ENCODE measurements at places on chromosomes 16 and 17. TPM values are rescaled to one million over a fixed set of nuclear protein-coding genes. Genes with fewer than 3 reads are reported as not detected.

DNA sequence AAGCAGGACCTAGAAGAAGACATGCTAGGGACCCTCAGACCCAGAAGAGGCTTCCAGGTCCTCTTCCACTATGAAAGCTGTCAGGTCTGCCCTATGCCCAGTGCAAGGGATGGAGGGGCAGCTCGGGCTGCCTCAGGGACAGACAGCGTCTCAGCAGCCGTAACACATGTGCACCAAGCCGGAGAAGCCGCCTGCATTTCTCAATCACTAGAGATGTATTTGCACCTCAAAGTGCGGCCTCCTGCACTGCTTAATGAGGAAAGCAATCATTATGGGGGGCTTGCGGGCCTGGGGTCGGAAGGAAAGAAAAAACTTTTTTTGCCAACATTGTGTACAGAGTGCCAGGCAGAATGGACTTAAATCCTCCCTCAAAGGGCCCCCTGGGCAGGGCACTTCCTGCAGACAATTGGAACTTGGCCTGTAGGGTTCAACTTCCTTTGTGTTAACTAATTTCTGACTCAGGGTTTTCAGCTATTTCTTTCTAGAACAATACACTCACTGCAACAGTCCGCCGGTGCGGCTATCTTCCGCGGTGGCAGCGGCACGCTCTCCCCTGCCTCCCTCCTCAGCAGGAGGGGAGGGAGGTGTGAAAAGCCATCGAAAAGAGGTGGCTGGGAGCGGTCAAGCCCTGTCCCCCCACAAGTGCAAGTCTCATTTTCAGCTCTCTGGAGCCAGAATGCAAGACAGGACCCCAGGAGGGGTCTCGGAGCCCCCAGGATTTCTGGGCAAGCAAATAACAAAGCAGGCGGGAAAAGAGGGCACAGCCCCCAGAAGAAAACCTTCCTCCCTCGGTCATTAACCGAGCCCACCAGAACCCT lies 101.2 kb downstream of the ZNF423 start:
- DNase-seq: peak; percentile 16

DNA sequence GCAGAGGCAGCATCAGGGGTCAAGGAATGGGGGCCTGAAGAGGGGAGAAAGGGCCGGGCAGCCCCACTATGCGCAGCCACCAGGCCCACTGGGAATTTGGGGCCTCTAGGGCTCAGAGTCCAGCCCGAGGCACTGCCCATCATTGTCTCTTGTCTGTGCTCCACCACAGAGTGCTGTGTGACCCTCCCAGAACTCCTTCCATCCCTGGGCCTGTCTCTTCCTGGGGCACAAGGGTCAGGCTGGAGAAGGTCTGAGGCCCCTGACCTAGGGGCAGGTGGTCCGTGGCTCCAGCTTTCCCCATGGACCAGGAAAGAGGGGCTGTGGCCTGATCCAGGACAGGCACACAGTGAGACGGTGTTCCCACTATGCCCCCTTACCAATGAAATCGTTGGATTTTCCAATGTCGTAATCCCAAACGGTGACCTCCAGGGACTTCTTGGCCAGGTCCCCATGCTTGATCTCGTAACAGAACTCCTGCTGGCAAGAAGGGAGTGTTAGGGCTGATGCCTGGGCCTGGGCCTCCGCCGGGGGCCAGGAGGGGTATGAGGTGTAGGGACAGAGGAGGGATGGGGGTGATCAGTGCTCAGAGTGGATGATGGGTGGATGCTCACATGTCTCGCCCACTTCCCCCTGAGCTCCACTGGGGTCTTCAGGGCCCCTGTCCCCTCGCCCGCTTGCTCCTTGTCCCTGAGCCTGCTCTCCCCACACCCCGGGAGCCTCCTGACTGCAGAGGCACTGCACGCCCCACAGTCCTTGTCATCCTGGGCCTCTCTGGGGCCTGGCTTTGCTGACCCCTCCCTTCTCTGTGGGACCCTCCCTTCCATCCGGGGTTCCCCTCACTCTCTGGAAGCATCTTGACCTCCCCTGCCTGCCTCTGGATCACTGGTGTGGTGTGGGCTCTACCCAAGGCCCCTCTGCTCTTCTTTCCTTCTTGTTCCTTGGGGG lies 10.7 kb downstream of the SCGB1C2 start:
- DNase-seq: no peak

DNA sequence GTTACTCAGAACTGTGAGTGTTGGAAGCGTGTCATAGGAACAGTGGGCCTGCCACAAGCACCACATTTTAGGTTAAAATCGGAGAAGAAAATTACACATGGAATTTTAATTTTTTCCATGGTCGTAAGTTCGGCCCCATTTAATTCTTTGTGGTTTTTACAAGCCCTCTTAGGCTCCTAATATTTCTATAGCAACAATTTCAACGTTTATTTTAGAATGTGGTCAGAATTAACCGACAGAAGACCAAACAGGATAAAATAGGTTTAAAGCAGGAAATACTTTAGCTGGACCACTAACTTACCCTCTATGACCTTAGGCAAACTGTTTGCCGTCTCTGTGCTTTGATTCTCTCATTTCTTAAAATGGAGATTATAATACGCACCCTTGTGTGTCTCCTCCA lies 69.9 kb downstream of the FTO start:
- DNase-seq: no peak

DNA sequence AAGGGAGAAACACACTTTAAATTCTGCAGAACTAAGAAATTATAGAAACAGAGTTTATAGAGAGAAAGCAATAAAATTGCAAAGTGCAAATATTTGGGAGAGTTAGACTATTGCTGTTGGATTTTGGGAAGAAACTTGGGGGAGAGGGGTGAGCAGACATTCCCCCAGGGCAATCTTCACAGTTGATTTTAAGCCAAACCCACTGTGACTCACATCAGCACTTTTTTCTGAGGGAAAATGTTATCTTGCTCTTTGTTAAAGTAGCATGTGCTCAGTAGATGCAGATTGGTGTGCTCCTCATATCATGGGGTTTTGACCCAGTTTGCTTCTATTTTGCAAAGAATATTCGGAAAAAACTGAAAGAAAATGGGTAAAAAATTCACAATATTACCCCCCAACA lies 367.6 kb downstream of the CDH11 start:
- DNase-seq: no peak

DNA sequence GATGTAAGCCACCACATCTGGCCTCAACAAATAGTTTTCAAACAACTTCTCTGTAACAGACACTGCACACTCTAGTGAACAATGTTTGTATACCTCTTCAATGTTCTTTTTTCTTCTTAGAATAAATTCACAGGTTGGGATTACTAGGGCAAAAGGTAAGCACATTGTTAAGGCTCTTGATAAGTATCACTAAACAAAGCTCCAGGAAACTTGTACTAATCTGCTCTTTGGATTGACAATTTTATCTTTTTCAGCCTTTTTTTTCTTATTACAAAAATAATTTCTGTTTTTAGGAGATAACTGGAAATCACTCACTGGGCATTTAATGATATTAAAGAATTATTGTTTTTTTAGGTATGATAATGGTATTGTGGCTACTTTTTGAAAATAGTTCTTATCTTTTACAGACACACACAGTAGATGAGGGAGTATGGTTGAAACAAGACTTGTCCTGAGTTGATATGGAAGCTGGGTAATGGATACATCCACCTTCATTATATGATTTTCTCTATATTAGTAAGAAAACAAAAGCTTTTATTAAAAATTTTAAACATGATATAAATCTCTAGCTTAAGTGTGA lies 7.7 kb upstream of the MPRIP start:
- no peak for DNase-seq

- DNase-seq: no peak
Measured at GRCh38 chr17:36864827-36865430, 72.3 kb upstream of the LHX1 start.

GRCh38 chr17:57939797-57940196 lies 15.4 kb downstream of the CUEDC1 start:
- no peak for DNase-seq

DNA sequence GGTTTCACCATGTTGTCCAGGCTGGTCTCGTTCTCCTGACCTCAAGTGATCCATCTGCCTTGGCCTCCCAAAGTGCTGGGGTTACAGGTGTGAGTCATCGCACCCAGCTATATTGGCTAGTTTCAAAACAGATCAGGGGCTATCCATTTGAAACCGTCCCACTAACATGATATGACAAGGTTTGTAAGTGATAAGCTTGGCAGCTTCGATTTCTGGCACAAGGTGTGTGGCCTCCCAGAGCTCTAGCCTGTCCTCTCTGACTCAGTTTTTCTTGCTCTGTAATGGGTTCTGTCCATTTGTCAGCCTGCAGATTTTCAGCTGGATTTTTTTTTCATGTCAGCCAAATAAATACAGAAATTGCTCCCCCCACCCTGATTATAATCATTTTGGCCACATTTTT lies 31.8 kb upstream of the TENT4B start:
- no peak for DNase-seq

GRCh38 chr17:76271669-76272540 lies 6.8 kb downstream of the UBALD2 start:
- DNase-seq: no peak

- no peak for DNase-seq
Measured at GRCh38 chr16:82788919-82789318, 162.2 kb downstream of the CDH13 start.

- DNase-seq: no peak
Measured at GRCh38 chr16:46911038-46911437, 26.9 kb downstream of the GPT2 start.

- DNase-seq: no peak
Measured at GRCh38 chr17:57356719-57357391, 100.5 kb downstream of the MSI2 start.

GRCh38 chr16:5321930-5322329 lies 224.3 kb upstream of the EEF2KMT start:
- peak; percentile 33 for DNase-seq

- peak; percentile 36 for DNase-seq
Measured at GRCh38 chr17:75856062-75856756, 1.1 kb upstream of the WBP2 start.

- DNase-seq: no peak
Measured at GRCh38 chr17:6639586-6640535, 650 bp downstream of the KIAA0753 start.

GRCh38 chr16:11072420-11073153 lies 128.2 kb downstream of the CLEC16A start:
- DNase-seq: no peak

GRCh38 chr17:73478334-73478733 lies 165.9 kb downstream of the SDK2 start:
- DNase-seq: no peak

DNA sequence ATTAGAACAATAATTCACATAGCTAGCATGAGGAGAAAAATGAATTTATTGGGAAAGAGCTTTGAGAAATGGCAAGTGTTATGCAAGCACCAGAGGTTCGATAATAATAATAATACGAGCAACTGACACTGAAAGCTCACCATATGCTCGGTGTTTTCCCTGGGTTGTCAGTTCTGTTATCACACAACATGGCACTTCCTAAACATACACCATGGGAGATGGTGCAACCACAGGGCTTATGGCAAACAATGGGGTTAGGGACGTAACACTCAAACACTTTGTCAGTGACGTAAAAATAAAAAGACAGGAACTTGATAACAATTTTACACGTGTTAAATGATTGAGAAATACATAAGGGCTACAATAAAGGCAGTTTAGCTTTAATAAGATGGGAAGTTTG lies 23.7 kb downstream of the OR1D5 start:
- DNase-seq: no peak

DNA sequence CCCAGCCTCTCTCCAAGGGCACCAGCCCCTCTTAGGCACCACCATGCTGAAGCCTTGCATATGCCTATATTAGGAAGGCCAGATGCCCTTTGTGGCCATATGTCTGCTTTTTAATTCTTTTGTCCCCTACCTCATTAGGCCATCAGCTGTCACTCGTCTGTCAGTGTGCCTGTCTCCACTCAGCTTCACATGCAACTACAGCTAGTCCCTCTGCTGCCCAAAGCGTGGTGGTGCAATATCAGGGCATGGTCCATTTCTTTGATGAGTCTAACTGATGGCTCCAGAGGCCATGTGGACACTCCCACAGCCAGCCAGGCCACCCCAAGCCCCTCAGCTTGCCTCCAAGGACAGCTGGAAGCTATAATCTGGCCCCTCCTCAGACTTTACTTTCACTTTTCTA lies 36.3 kb downstream of the MYO18A start:
- DNase-seq: peak; percentile 41

DNA sequence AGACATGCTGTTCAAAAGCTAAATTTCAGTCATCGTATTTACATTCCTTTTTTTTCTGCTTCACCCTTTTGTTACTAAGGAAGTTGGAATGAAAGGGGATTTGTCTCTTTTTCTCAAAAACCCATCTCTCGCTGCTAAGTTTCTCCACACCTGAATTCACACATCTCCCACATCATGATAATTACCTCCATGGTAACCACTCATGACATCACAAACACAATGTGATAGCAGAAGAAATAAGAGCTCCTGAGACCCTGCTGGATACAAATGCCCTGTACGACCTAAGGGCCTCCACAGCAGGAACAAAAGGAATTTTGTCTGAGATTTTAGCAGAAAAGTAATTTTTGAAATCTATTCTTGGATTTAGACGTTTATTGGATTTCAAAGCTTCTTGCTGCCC lies 82.6 kb upstream of the GNAO1 start:
- no peak for DNase-seq

DNA sequence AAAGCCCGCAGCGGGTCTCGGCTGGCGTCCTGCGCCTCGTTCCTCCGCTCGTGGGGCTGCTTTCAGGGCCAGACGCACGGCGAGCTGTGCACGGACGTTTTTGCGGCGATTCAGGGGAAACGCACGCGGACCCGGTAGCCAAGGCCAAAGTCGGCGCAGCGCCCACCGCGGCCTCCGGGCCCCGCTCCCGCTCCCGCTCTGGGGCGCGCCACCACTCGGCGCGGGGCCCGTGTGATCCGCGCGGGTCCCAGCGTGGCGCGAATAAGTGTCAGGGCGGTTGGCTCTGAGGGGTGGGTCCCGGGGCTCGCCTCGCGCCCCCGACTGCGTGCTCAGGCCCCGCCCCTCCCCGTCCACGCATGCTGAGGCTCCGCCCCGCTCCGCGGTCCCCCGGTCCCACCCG lies 694 bp upstream of the TBCD start:
- DNase-seq: no peak

GRCh38 chr17:27965224-27965623 lies 72.1 kb upstream of the LYRM9 start:
- DNase-seq: no peak

GGA3 gene
- 14.9 TPM for total RNA-seq

ELAC2 gene
- 171 TPM for total RNA-seq

CCR7 gene
- total RNA-seq: 0.07 TPM

KCNH6 gene
- not detected for total RNA-seq

MYH2 gene
- not detected for total RNA-seq

KCNG4 gene
- total RNA-seq: not detected

MMP25 gene
- total RNA-seq: 0.20 TPM

ACACA gene
- 43.6 TPM for total RNA-seq

TGFB1I1 gene
- 90.6 TPM for total RNA-seq

KRTAP1-5 gene
- total RNA-seq: not detected

HOXB6 gene
- 19.2 TPM for total RNA-seq

WDR59 gene
- total RNA-seq: 22.1 TPM

PERCC1 gene
- not detected for total RNA-seq

RPAIN gene
- total RNA-seq: 45.8 TPM

ZNF750 gene
- not detected for total RNA-seq

CACNG5 gene
- total RNA-seq: not detected

CD300E gene
- not detected for total RNA-seq

ABI3 gene
- total RNA-seq: 10.3 TPM
